GM12878 (cell line): ENCODE measurements at places on chromosomes 7 and 10.

- DNase-seq: peak; percentile 9
These were observed 38.5 kb downstream of the ZNF777 start for GRCh38 chr7:149422162-149422913.

DNA sequence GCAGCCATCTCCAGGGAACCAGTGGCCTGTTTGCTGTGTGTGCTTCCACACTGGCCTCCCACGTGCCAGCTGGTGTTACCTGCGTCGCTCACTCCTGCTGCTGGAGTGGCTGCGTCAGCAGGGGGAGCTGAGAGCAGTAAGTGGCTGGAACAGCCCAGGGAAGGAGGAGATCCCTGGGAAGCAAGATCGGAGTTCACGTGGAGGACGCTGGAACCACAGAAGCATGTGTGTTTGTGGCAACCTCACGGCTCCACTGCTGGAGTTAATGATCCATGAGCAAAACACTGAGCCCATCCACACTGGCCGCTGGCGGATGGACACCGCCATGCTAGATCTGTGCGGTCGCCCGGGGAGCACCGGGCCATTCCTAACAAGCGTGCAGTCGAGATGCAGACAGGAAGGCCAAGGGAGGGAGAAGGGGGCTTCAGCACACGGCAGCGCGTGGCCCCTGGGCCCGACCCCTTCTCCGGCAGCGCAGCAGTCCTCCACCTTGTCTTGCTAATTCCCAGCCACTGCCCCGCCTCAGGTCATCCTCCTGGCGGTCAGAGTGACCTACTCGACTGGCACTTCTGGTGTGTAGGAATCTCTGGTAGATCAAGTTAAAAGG, 68.5 kb upstream of the EEPD1 start:
- no peak for DNase-seq

GRCh38 chr10:21891439-21891838, 112.1 kb downstream of the DNAJC1 start:
- DNase-seq: no peak

DNA sequence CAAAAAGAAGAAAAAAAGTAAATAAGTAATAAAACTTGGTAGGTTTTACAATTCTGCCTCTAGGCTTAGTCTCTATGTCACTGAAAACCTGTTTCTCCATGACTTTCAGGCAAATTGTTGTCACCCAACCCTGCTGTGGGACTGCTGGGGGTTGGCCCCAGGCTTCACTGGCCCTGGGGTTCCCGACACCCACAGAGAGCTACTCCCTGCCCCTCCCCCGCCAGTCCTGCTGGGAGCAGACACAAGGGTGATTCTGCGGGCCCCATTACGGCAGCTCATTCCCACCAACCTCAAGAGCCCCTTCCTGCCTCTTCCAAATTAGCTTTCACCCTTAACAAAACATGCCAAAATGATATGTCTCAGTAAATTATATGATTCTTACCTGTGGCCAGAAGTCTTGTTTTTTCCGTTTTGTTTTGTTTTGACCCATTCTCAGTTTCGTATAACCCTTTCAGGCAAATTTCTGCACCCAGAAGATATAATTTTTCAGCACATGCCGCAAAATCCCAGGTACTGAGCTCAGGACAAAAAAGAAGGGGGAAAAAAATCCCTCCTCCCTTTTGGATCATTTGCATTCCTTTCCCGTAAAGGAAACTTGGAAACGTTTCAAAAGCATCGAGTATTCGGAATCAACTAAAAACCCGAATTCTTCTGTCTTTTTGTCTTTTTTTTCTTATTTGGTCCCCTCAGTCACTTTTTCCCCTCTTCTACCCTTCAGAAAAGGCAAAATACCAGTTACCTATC, 27.8 kb downstream of the CHST15 start:
- no peak for DNase-seq

DNA sequence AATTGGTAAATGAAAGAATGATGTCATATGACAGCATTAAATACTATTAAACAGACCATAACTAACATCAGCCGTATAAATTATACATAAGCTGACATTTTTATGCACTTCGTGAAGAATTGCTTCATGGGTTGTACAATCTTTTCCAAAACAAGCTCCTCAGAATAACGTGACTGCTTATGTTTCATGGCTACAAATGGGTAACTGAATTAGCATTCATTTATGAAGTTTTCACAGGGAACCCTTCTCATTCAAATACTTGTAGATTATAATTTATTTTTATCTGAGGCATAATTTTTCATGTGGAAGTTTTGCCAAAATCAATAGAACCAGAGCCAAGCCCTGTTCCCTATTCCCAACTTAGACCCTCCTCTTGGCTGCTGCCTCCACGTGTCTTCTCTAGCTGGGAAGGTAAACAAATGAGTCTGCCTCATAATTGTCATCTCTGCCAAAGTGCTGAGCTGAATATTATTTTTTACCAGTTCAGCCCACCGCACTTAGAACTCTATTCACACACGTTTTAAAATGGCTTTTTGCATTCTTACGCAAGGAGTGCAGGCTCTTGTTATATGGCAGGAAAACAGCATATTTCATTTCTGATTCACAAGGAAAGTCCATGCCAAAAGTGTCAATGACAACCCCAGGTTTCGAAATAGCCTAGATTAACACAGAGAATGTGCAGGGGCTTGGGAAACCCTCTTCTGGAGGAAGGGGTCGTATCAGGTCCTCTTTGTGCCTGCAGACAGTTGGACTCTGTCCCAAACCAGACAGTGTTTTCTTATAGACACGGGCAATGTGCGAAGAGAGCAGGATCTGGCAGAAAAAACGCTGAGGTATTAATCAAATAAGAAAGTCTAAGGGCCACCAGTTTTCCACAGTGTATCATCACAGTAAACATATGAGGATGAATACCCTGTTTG, 370.7 kb upstream of the MGMT start:
- DNase-seq: no peak

- no peak for DNase-seq
These were observed 9.4 kb upstream of the COL13A1 start for GRCh38 chr10:69792341-69792740.

DNA sequence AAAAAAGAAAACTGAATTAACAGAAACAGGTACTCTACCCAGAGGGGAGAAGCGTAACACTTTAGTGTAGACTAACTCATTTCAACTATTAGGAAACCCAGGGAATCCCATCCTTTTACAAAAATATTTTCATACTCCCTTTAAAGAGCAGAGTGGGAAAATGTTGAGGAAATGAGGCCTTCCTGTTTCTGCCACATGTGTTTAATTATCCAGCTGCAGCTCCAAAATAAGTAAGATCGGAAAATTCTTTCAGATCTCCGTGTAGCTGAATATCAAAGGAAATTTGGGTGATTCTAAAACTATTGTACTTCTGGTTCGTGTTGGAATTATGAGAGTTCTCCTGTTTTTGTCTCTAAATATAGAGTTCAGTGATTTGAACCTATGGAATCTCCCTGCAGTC, 58.0 kb upstream of the CAV2 start:
- DNase-seq: no peak

- no peak for DNase-seq
These were observed 3.0 kb downstream of the GSAP start for GRCh38 chr7:77413128-77413527.

GRCh38 chr7:137981668-137982067, 20.2 kb downstream of the CREB3L2 start:
- DNase-seq: peak; percentile 79

DNA sequence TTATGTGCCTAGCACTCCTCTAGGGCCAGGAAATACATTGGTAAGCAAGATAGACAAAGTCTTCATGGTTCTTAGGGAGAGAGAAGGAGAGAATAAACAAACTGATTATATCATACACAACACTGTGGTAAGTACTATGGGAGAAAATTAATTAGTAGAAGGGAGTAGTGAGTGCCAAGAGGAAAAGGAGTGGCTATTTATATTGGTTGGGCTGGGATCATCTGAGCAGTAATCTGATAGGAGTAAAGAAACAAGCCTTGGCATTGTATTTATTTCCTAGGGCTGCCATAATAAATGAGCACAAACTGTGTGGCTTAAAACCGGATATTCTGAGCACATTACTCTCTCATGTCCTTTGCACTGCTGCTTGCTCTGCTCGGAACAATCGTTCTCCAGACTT, 158.1 kb upstream of the PHF14 start:
- no peak for DNase-seq

- no peak for DNase-seq
These were observed 76.2 kb upstream of the CCDC71L start for GRCh38 chr7:106737202-106737562.

GRCh38 chr10:52644373-52645186, 128.0 kb downstream of the MBL2 start:
- DNase-seq: no peak

GRCh38 chr7:14806891-14807290, 95.7 kb downstream of the DGKB start:
- no peak for DNase-seq

DNA sequence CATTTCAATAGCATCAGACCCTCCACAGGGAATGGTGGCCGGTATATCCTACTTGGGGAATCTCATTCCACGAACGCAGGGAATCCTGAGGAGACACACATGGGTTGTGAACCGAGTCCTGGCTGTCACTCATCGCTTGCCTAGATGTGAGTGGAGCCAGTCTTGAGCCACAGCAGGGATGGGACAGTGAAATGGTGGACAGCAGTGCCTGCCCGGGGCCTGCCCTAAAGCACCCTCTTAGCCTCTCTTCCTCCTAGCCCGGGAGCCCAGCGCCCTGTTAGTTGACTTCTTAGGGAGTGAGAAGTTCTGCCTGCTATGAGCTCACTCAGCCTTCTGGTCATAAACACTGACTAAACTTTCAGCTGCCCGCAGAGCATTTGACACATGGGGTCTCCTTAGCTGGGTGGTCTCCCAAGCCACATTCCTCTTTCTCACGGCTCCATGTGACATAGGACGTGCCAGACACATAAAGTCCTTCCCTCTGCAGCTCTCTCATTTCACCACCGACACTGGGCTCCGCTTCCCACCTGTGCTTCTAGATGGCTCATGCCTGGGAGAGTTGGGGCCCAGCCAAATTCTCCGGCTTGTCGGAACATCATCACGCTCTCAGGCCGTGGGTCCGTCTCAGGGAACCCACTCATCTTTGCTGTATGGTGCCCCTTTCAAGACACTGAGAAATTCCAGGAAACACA, 60.9 kb downstream of the TCERG1L start:
- DNase-seq: no peak
